ENCODE measurements at places on chromosomes 3 and 15.

GRCh38 chr15:48925714-48926223 is 38.0 kb downstream of the SHC4 start:
- no peak for DNase-seq

GRCh38 chr3:59580499-59580898 is 530.7 kb upstream of the CFAP20DC start:
- no peak for DNase-seq

GRCh38 chr15:99409560-99409959 is 156.2 kb upstream of the MEF2A start:
- DNase-seq = no peak

GRCh38 chr15:62141643-62142588 is 23.2 kb downstream of the C2CD4B start:
- DNase-seq = no peak

GRCh38 chr15:71338265-71338664 is 223.0 kb downstream of the THSD4 start:
- DNase-seq = no peak

DNA sequence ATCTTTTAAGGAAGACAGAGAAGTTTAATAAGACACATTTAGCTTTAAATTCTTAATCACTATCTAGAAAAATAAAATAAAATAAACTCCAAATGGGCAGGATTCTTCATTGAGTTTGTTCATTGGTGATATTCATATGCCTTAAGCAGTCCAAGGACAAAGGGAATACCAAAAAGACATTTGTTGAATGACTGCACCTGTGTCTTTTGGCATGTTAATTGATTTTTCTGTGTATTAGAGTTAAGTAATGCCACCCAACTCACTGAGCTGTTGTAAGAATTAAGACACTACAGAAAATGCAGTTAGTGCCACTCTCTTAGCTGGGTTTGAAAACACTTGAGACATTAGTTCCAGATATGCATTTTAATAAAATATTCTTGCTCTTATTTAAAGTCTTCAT is 683.6 kb upstream of the ROBO1 start:
- no peak for DNase-seq

DNA sequence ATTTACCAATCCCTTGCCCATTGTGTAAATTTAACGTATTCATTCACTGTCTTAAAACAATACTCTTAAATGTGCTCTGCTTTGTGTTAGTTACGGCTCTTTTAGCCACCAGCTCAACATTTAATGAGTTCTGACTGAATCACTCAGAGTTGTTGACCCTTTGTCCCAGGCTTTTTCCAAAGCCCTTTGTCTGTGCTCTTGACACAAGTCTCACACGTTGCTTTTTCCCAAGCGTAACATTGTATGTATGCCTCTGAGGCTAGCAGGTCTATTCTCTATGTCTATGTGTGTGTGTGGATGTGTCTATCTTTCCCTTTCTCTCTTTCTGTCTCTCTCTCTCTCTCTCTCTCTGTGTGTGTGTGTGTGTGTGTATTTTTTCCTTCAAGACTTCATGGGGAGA is 435.4 kb upstream of the GOLIM4 start:
- DNase-seq = no peak

- no peak for DNase-seq
Measured at GRCh38 chr3:169879013-169879557, 9.3 kb upstream of the LRRC31 start.

GRCh38 chr3:21960033-21960432 is 209.0 kb upstream of the ZNF385D start:
- DNase-seq = no peak

DNA sequence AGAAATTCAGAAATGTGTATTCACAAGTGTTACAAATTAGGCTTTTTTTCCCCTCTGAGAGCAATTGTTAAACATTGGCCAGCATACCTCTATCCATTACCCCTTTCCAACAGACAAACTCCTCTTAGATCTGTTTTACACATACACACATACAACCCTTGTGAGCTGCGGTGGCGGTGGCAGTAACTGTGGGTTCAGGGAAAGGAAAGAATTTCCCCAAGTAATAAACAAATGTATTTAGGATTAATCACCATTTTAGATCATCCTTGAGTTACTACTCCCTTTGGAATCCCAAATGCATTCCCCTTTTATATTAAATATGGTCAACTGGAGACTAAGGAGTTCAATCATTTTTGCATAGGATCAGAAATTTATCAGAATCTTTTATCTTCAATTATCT is 667.0 kb downstream of the FHIT start:
- DNase-seq = no peak

DNA sequence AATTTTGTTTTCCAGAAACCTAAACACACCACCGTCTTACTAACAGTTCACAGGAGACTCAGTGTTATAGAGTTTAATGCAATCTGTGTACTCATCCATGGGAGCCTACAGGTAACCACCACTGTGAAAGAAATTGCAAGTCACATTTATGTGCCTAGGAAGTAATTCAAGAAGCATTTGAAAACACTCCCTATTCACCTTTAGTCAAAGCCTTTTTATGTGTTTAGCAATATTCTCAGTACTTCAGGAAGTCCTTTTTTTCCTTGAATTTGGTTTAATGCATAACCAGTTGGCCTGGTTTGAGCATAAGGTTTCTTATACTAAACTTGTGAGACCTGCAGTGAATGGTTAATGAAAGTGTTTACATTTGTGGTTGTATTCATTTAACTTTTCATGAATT is 346.1 kb downstream of the CHST2 start:
- no peak for DNase-seq

GRCh38 chr3:65636326-65636725 is 402.4 kb downstream of the MAGI1 start:
- DNase-seq = no peak

GRCh38 chr3:46183330-46183729 is 24.8 kb downstream of the CCR1 start:
- DNase-seq = no peak

DNA sequence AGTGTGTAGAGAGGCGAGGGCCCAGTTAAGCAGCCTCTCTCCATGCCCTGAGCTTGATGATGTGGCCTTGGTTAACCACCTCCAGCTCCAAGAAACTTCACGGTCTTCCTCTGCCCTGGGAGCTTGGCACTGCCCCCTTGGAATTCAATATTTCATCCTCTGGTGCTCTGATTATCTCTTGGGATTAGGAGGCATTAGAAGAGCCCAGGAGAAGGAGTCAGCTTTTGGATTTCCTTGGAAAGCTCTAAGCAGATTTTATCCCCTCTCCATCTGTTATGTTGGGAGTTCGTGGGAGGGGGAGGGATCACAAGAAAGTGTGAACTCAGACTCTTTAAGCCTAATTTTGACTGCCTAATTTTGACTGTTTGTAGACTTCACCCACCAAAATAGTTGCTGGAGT is 132.7 kb upstream of the AGBL1 start:
- no peak for DNase-seq

GRCh38 chr3:140273542-140274195 is 338.7 kb downstream of the CLSTN2 start:
- no peak for DNase-seq

DNA sequence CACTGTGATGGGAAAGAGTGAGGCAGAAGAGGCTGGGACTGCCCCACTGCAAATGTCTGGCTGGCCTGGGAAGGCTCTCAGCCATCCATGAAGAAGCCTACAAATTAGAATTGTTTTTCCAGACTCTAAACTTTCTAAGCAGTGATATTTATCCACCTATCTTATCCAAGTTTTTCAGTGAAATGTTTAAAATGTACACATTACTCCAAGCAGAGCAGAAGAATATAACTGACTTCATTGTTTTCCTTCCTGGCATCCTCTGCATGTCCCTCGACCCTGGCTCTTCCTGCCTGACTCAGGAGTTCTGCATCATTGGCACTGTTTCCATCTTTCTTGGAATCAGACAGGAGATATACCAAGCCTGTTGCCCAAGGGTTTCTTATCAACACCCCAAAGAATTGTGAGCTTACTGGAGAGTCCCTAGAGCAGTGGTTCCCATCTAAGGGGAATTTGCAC is 401.5 kb upstream of the PROK2 start:
- DNase-seq = no peak

- no peak for DNase-seq
Measured at GRCh38 chr3:161103776-161104385, 1.3 kb downstream of the B3GALNT1 start.

DNA sequence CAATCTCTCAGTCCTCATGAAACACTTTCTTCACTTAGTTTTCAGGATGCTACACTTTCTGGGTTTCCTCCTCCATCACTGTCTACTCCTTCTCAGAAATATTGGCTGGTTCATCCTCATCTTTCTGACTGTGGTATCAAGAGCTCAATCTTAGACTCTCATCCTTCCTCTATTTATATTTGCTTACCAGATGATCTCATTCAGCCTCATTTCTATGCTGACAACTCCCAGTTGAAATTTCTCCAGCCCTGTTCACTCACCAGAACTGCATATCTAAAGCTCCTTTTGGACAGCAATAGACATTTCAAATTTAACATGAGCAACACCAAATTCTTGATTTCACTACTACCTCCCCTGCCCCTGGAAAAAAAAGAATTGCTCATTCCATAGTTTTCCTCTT is 48.0 kb upstream of the FBN1 start:
- no peak for DNase-seq

DNA sequence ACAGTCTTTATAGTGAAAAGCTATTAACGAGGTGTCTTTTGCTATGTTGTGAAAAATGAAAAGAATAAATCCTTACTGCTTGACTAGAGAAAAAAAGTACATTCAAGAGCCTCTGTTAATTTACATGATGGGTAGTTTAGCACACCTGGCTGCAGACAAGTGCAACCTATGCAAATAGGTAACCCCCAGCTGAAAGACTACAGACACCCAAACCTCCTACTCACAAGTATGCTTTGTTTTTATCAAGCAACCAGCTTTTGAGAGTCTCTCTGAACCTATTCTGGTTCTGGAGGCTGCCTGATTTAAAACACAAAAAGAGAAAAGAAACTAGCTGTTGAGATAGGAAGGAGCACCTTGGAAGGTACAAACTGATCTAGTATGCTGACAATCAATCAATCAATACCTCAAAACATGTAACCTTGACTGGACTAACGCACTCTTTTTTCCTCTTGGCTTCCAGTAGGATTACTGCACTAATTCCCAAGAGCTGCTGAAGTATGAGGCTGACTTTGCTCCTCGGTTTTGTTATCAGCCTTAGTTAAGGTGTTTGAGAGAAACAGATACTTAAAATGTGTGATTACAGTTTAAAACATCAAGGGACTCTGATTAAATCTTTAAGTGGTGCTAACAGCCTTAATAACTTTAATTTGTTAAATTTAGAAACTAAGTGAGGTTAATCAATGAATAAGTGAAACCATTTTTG is 63.6 kb downstream of the OSBPL10 start:
- DNase-seq = no peak
